Immature natural killer cell (primary cell): ENCODE measurements at places on chromosomes 4 and X. TPM values are rescaled to one million over a fixed set of nuclear protein-coding genes. Genes with fewer than 3 reads are reported as not detected.

Gene GAGE12F
- polyA plus RNA-seq = not detected

GRCh38 chr4:148903388-148903787, 461.2 kb upstream of the NR3C2 start:
- H3K4me3 ChIP-seq = no peak overlapping the region
- no peak for DNase-seq
- no peaks in the 10 kb centered on the region for H3K4me1 ChIP-seq
- peaks cover 3% of the 10 kb centered on the region for H3K27me3 ChIP-seq
- H3K36me3 ChIP-seq = peaks cover 6% of the 10 kb centered on the region
- no peak overlapping the region for H3K27ac ChIP-seq

DNA sequence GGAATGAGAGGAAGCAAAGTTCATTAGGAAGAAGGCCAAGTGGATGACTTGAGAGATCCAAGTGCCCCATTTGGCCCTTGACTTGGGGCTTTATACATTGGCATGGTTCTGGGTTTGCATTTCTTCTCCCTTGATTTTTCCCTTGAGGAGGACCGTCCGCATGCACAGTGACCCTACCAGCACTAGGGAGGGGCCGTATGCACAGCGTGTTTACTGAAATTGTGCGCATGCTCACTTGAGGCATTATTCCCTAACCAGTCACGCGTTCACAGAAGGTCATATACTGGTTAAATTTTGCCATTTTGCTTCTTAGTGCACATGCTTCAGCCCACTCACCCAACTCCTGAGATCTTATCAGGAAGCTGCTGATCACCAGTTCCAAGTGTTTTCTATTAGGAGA, 35.1 kb downstream of the PAGE2 start:
- H3K27ac ChIP-seq = no peak overlapping the region
- H3K4me1 ChIP-seq = peaks cover 10% of the 10 kb centered on the region
- H3K36me3 ChIP-seq = no peaks in the 10 kb centered on the region
- peaks cover 5% of the 10 kb centered on the region for H3K27me3 ChIP-seq
- no peak for DNase-seq

DNA sequence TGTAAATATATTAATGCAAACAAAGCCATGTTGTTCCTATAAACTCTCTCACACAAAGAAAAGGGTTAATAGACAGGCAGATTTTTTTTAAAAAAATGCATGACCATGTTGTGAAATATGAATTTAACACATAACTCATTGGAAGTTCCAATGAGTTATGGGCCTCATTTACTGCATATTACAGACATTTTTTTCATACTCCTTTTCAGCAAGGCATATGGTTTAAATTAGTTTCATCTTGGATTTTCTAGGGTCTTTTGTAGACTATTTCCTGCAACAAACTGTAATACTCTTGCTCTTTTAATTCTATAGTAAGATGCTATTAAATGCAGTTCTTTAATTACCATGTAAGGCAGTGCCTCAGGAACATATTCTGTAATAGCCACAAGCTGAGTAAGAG, 323.1 kb downstream of the GBA3 start:
- H3K4me3 ChIP-seq = no peak overlapping the region
- H3K36me3 ChIP-seq = no peaks in the 10 kb centered on the region
- DNase-seq = no peak
- no peaks in the 10 kb centered on the region for H3K4me1 ChIP-seq
- H3K27me3 ChIP-seq = no peaks in the 10 kb centered on the region

GRCh38 chr4:114021451-114021850, 42.0 kb upstream of the ARSJ start:
- H3K27me3 ChIP-seq = no peaks in the 10 kb centered on the region
- H3K27ac ChIP-seq = no peak overlapping the region
- no peaks in the 10 kb centered on the region for H3K36me3 ChIP-seq
- no peak overlapping the region for H3K4me3 ChIP-seq
